Activated CD8-positive, alpha-beta memory T cell treated with anti-CD3 and anti-CD28 coated beads, Interleukin-2, amount 10 ng/mL, durations not matched to agents 7 days and 5 days (primary cell): ENCODE measurements at places on chromosomes 7 and 10. TPM values are rescaled to one million over a fixed set of nuclear protein-coding genes. Genes with fewer than 3 reads are reported as not detected.
A peak's percentile ranks its signal among the peaks of the same experiment; 100 is the strongest.

The NOS3 gene
- 6.4 TPM for total RNA-seq

The PLEKHS1 gene
- total RNA-seq = 0.07 TPM

The TRIL gene
- not detected for total RNA-seq

The AKR1B1 gene
- 113 TPM for total RNA-seq

The PODXL gene
- 2.3 TPM for total RNA-seq

The BCL7B gene
- 74.9 TPM for total RNA-seq

The MALRD1 gene
- total RNA-seq = not detected

The ZPBP gene
- total RNA-seq = not detected

The ITPRID1 gene
- total RNA-seq = not detected

The OPALIN gene
- not detected for total RNA-seq

The ACTL6B gene
- not detected for total RNA-seq

The SPAM1 gene
- total RNA-seq = not detected

The SFMBT2 gene
- 49.5 TPM for total RNA-seq

DNA sequence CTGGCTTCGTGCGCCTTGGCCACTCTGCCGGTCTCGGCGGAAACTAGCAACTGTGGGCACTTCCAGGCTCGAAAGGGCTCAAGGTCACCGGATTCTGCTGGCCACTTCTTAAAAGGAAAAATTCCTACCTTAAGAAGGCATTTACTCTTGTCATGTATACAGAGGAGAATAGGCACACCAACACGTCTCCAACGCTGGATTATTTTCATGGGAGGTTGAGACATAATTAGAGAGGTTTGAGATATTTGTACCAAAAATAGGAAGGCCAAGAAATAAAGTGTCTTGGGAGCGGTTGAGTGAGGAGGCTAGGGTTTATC is 4.5 kb upstream of the CYP26A1 start:
- no peak overlapping the region for H3K27ac ChIP-seq
- peaks cover 90% of the 10 kb centered on the region for H3K27me3 ChIP-seq
- no peaks in the 10 kb centered on the region for H3K36me3 ChIP-seq
- peaks cover 33% of the 10 kb centered on the region for H3K4me1 ChIP-seq
- H3K4me3 ChIP-seq = no peak overlapping the region

- H3K36me3 ChIP-seq = no peaks in the 10 kb centered on the region
- no peaks in the 10 kb centered on the region for H3K4me1 ChIP-seq
- DNase-seq = no peak
- no peak overlapping the region for H3K4me3 ChIP-seq
These were observed 158.1 kb downstream of the AGMO start for GRCh38 chr7:15403751-15404150.

DNA sequence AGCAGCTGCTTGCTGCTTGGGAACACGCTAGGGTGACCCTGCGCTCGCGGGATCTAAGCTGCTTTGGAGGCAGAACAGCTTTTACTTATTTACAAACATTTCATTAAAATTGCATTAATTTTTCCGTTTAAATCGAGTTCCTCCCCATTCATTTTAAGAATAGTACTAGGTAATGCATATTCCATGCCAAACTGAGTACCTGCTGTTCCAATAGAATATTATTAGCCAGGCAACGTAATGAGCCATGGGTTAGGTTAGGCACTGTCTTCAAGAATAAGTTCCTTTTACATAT is 860 bp downstream of the EXOC6 start:
- H3K27me3 ChIP-seq = no peaks in the 10 kb centered on the region
- no peak for DNase-seq
- H3K36me3 ChIP-seq = peaks cover 4% of the 10 kb centered on the region
- H3K27ac ChIP-seq = peak overlapping the region; percentile 78
- H3K4me1 ChIP-seq = peaks cover 29% of the 10 kb centered on the region

DNA sequence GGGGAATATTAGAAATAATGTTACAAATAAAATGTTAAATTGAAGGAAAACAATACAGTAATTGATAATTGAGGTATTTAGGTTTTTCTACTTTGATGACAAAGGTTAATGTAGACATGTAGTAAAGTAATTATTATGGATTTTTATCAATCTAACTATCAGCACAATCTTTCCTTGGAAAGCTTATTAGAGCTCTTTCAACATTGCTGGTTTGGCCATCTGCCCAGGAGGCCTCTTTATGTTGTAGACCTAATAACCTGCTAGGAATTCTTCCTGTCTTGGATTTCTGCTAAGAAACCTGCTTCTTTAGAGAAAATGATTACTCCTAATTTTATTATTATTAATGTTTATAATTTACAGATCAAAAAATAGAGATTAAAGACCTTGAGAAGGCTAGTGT is 78.9 kb downstream of the CHRM2 start:
- H3K4me3 ChIP-seq = no peak overlapping the region
- DNase-seq = no peak
- no peak overlapping the region for H3K27ac ChIP-seq
- no peaks in the 10 kb centered on the region for H3K27me3 ChIP-seq

DNA sequence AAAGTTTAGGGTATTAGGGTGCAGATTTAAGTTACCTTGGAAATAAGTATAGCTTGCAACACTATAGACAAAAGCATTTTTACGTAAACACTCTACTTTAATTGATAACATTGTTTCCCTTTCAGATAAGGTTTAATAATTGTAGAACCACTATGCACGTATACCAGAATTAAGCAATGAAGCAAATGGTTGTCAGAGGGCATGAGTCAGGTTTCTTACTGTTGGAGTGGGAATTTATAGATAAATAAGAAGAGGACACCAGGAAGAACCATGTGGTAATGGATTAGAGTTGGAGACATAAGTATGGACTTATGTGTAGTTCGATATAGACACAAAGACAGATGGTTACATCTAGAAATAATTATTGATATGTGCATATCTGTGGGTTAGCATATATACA is 355.6 kb downstream of the ETV1 start:
- no peak for DNase-seq
- no peaks in the 10 kb centered on the region for H3K27me3 ChIP-seq
- H3K4me1 ChIP-seq = no peaks in the 10 kb centered on the region
- H3K27ac ChIP-seq = no peak overlapping the region
- H3K4me3 ChIP-seq = no peak overlapping the region

DNA sequence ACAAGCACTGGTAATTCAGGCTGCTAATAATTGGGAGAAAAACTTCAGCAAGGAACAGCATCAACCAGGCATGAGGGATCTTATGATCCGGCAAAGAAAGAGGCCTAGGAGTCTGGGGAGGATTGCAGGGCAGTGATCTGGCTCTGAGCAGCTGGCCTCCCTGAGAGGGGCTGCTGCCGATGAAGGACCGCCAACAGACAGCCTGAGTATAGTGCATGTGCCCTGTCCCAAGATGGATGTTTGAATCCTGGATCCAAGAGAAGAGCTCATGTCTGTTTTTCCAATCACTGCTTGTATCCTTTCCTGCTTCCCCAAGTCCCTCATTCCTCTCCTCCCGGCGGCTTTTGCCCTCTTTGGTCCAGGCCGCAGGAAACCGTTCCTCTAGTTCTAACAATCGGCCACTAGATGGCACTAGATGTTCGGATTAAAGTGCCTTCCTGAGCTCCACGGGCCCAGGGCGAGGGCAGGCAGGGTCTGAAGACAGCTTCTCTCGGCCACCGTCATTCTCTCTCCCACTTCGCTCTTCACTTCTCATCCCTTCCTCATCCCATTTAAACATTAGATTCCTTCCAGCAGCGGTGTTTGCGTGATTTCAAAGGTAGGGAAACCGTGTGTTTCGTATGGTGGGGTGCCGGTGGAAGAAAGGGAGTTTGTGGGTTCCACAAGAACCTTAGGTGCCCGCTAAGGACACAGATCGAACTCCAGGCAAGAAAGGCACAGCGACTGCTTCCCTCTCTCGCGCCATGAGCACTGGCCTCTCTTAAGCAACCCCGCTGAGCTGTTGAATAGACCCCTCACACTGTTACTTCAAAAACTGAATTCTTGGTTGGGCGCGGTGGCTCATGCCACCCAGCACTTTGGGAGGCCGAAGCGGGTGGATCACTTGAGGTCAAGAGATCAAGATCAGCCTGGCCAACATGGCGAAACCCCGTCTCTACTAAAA is 82.4 kb downstream of the ADCYAP1R1 start:
- H3K27ac ChIP-seq = no peak overlapping the region
- H3K4me1 ChIP-seq = peaks cover 2% of the 10 kb centered on the region
- no peaks in the 10 kb centered on the region for H3K36me3 ChIP-seq

DNA sequence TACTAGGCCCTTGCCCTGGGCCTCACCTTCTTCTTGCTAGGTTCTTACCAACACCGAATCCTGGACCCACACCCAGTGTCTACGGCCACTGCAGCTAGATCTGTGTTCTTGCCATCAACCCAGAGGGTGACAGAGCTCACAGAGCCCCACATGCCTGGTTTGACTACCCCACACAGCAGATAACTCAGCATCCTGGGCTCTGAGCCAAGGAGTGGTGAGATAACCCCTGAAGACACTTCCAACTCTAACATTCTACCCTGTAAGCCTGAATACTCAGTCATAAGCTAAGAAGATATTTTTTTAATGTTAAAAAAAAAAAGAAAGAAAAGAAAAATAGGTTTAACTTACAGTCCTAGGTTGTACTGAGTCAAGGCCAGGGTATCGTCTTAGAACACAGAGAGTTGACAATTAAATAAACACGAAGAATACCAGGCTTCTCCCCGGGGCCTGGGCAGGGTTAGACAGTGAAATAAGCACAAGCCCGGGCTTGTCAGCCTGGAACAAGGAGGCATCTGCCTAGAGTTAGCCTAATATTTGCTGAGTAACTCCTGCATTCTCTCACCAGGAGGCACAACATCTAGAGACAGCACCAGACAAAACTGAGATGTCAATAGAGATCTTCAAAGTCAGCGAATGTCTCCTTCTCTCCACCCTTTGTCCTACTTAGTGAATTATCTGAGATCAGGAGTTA is 556.5 kb upstream of the LRRN3 start:
- H3K4me3 ChIP-seq = no peak overlapping the region
- no peak for DNase-seq
- no peaks in the 10 kb centered on the region for H3K36me3 ChIP-seq
- no peak overlapping the region for H3K27ac ChIP-seq

- no peaks in the 10 kb centered on the region for H3K36me3 ChIP-seq
- no peak overlapping the region for H3K27ac ChIP-seq
- H3K4me3 ChIP-seq = no peak overlapping the region
- no peaks in the 10 kb centered on the region for H3K4me1 ChIP-seq
- DNase-seq = peak; percentile 4
These were observed 319.6 kb downstream of the GLRX3 start for GRCh38 chr10:130455791-130456190.

DNA sequence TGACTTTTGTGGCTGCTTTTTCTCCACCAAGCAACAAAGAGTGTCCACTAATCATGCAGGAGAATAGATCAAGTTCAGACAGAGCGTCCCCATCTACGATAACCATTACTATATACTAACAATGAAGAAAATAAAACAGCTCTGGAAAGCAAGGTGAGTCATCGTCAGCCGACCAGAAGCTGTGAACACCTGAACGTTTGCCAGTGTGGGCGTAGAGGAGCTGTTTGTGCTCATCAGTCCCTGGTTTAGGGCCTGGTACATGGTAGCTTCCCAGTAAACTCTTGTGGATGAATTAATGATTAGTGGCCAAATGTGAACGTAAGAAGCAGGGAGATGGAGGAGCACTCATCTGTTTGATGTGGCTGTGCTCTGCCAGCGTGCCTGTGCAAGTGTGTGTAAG is 180.7 kb downstream of the EVX1 start:
- H3K27ac ChIP-seq = no peak overlapping the region
- H3K4me1 ChIP-seq = no peaks in the 10 kb centered on the region
- no peak for DNase-seq
- H3K36me3 ChIP-seq = no peaks in the 10 kb centered on the region

- H3K4me3 ChIP-seq = no peak overlapping the region
- H3K4me1 ChIP-seq = no peaks in the 10 kb centered on the region
- DNase-seq = no peak
- H3K27me3 ChIP-seq = no peaks in the 10 kb centered on the region
- H3K27ac ChIP-seq = no peak overlapping the region
These were observed 195.5 kb downstream of the PRKG1 start for GRCh38 chr10:51269821-51270220.

DNA sequence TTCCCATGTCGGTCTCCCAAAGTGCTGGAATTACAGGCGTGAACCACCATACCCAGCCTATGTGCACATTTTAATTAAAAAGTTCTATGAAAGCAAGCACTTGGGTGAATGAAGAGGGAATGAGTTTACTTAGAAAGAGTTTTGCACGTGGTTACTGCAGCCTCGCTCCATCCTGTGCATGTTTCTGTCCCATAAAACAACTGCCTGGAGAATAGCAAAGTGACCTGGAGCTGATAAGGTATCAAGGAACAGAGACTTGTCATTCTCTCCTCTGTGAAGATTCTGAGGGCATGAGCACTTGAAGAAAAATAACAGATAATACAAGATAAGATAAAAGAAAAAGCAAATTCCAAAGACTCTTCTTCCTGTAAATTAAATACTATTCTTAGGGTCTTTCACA is 112.2 kb upstream of the JCAD start:
- H3K27me3 ChIP-seq = peaks cover 32% of the 10 kb centered on the region
- peaks cover 8% of the 10 kb centered on the region for H3K4me1 ChIP-seq
- H3K27ac ChIP-seq = no peak overlapping the region
- H3K4me3 ChIP-seq = no peak overlapping the region

GRCh38 chr10:114357515-114357996 is 46.7 kb downstream of the AFAP1L2 start:
- no peak for DNase-seq
- H3K27me3 ChIP-seq = peaks cover 29% of the 10 kb centered on the region
- H3K4me3 ChIP-seq = no peak overlapping the region
- H3K4me1 ChIP-seq = peaks cover 9% of the 10 kb centered on the region
- no peaks in the 10 kb centered on the region for H3K36me3 ChIP-seq

- H3K27ac ChIP-seq = no peak overlapping the region
- H3K36me3 ChIP-seq = no peaks in the 10 kb centered on the region
- DNase-seq = no peak
These were observed 349.6 kb downstream of the CDC14C start for GRCh38 chr7:49273897-49274296.

GRCh38 chr7:74527842-74528241 is 74.1 kb downstream of the GTF2IRD1 start:
- H3K27me3 ChIP-seq = no peaks in the 10 kb centered on the region
- no peak overlapping the region for H3K4me3 ChIP-seq
- DNase-seq = no peak
- H3K27ac ChIP-seq = no peak overlapping the region

GRCh38 chr7:108824840-108825580 is 255.3 kb downstream of the DNAJB9 start:
- no peaks in the 10 kb centered on the region for H3K4me1 ChIP-seq
- H3K27ac ChIP-seq = no peak overlapping the region
- DNase-seq = no peak
- H3K4me3 ChIP-seq = no peak overlapping the region
- no peaks in the 10 kb centered on the region for H3K36me3 ChIP-seq
